Heart right ventricle (tissue), 16 donors: ENCODE measurements at places on chromosomes 13 and 19. TPM values are rescaled to one million over a fixed set of nuclear protein-coding genes. Genes with fewer than 3 reads are reported as not detected.

Gene FXYD3
- total RNA-seq, result not detected

Gene PRKCG
- not detected for total RNA-seq

Gene HIPK4
- not detected for total RNA-seq

Gene ALOX5AP
- total RNA-seq, result 2.7 TPM

Gene PABPC3
- total RNA-seq, result not detected

Gene ERICH6B
- not detected for total RNA-seq

Gene MEF2B
- 0.95 TPM for total RNA-seq

Gene VPS36
- 36.0 TPM for total RNA-seq

Gene ZIC2
- total RNA-seq, result not detected

Gene ERICH4
- total RNA-seq, result not detected

Gene ZNF844
- 20.4 TPM for total RNA-seq

Gene MBD3L2
- total RNA-seq, result not detected

Gene MADCAM1
- total RNA-seq, result 0.71 TPM

Gene SIGLEC8
- 0.95 TPM for total RNA-seq

Gene SWSAP1
- 1.8 TPM for total RNA-seq

Gene WASF3
- total RNA-seq, result 9.3 TPM
